ENCODE measurements at places on chromosomes 1 and 21. TPM values are rescaled to one million over a fixed set of nuclear protein-coding genes. Genes with fewer than 3 reads are reported as not detected.

The FCAMR gene
- not detected for total RNA-seq

The FGR gene
- total RNA-seq, result not detected

DNA sequence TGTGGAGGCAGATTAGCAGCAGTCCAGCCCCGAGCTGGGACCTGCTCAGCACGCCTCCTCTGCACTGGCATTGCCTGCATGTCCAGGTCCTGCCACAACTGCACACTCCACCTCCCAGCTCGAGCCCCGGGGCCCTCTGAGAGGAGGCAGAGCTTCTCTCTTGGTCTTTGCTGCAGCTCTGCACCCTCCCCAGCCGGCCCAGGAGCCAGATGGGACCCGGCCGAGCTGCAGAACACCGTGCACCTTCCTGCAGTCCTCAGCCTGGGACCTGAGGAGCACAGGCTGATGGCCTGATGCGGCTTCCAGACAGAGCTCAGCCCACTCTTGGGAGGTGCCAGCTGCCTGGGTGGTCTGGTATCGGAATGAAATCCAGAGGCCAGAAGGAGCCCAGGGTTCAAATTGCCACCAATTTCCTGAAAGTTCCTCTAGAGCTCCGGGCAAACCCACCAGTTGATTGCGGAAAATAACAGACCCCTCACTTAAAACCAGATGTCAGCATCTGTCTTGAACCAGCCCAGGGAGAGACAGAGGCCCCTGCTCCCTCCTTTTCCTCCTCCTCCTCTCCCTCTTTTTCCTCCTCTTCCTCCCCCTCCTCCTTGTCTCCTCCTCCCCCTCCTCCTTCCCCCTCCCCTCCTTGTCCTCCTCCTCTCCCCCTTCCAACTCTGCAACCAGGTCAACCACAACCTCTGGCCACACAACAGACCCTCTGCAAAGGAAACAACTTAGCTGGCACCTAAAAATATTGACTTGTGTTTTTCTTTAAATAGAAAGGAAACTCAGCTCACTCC, 10.6 kb upstream of the SPSB1 start:
- H3K27ac ChIP-seq, result peak overlapping the region; percentile 96
- H3K36me3 ChIP-seq, result peaks cover 37% of the 10 kb centered on the region
- peaks cover 85% of the 10 kb centered on the region for H3K4me1 ChIP-seq
- no peak overlapping the region for H3K4me3 ChIP-seq

GRCh38 chr21:43865540-43866259, 677 bp downstream of the AGPAT3 start:
- peak; percentile 70 for DNase-seq
- peaks cover 28% of the 10 kb centered on the region for H3K36me3 ChIP-seq
- H3K27ac ChIP-seq, result peak overlapping the region; percentile 92
- peak overlapping the region; percentile 83 for H3K4me3 ChIP-seq
- peaks cover 1% of the 10 kb centered on the region for H3K27me3 ChIP-seq
- peaks cover 37% of the 10 kb centered on the region for H3K4me1 ChIP-seq
